ENCODE measurements at places on chromosomes 1 and 21. TPM values are rescaled to one million over a fixed set of nuclear protein-coding genes. Genes with fewer than 3 reads are reported as not detected.

GRCh38 chr1:212884592-212884991 is 26.5 kb downstream of the FLVCR1 start:
- DNase-seq, result no peak

DNA sequence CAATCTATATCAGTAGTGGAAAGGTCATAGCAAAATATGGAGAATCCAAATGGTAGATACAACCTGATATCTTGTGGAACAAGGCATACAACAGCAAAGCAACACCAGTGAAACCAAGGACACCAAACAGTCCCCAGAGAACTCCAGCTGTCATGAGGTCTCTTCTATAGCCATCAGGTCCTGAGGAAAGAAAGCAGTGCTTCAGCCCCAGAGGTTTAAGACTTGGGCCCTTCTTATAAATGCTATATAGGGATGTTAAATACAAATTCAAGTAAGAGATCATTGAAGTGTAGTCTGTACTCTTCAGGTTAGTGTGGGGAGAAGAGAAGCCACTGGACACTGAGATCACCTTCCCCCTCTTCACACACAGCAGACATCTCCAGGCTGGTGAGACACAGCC is 10.1 kb downstream of the FCRL2 start:
- DNase-seq, result no peak

GRCh38 chr1:244050835-244051444 is at the start of gene ZBTB18:
Gene ZBTB18, plus strand, starts transcription at chr1:244051283. Its CDS starts 149 bp downstream, at chr1:244051432.
- peak; percentile 63 for DNase-seq

GRCh38 chr1:161196521-161197451 is 2.1 kb downstream of the ADAMTS4 start:
- DNase-seq, result no peak

DNA sequence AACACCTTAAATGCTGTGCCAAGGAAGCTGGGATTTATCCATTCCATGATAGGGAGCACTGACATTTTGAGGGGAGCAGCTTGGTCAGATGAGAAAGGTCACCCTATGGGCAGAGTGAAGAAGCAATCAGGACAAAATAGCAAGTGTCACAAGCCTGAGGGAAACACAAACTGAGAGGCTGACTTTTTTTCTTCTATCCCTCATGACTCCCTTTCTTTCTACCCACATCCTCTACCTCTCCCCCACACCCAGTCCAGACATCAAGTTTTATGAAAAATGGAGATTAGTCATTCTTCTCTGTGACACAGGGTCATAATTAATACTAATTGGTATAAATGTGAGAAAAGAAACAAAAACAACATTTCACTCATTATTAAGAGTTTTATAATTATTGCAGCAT is 103.1 kb downstream of the SLC25A24 start:
- no peak for DNase-seq

- DNase-seq, result no peak
Observed at GRCh38 chr1:221761354-221762002, 19.6 kb upstream of the DUSP10 start.

- no peak for DNase-seq
Observed at GRCh38 chr1:213443415-213443814, 392.4 kb downstream of the RPS6KC1 start.

DNA sequence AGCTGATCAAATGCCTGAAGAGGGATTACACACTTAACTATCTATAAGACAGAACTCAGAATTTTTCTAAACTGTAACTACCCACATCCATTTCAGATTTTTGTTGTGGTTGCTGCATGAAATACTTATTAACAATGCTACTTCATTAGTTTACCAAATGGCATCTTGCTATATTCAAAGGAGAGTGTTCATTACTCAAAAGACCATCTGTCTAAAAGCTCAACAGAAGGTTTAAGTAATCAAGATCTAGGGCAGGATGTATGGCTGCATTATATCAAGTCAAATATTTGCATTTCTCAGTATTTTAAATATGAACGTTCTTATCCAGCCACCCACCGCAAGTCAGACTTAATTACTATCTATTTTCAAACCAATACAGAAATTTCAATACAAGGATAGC is 79.9 kb downstream of the SIPA1L2 start:
- no peak for DNase-seq

DNA sequence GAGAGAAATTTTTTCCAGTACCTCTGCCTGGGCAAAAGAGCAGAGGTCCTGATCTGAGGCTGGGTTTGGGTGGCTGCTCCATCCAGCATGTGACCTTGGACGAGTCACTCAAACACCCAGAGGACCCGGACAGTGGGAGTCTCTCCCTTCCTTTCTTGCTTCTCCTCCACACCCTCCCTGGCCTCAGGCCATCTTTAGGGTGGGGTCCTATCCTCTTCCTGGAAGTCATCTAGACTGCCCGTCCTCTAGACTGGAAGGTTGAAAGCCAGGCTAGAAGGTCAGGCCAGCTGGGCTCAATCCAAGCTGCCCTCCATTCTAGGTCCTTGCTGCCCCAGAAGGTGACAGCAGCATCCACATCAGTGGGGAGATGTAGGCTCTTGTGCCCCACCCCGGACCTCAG is 599.5 kb downstream of the MATN1 start:
- DNase-seq, result no peak

GRCh38 chr1:178607718-178608408 is 95.0 kb downstream of the TEX35 start:
- peak; percentile 54 for DNase-seq

DNA sequence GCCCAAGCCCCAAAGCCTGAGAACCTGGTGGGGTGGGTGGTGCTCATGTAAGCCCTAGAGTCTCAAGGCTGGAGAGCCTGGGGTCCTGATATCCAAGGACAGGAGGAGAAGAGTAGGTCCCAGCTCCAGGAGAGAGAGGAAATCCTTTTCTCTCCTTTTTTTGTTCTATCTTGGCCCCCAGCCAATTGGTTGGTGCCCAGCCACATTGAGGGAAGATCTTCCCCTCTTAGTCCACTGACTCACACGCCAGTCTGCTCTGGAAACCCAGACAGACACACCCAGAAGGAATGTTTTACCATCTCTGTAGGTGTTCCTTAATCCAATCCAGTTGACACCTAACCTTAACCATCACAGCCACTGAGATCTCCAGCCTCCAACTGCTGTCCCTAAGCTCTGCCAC is 16.2 kb upstream of the LIN9 start:
- DNase-seq, result peak; percentile 64

DNA sequence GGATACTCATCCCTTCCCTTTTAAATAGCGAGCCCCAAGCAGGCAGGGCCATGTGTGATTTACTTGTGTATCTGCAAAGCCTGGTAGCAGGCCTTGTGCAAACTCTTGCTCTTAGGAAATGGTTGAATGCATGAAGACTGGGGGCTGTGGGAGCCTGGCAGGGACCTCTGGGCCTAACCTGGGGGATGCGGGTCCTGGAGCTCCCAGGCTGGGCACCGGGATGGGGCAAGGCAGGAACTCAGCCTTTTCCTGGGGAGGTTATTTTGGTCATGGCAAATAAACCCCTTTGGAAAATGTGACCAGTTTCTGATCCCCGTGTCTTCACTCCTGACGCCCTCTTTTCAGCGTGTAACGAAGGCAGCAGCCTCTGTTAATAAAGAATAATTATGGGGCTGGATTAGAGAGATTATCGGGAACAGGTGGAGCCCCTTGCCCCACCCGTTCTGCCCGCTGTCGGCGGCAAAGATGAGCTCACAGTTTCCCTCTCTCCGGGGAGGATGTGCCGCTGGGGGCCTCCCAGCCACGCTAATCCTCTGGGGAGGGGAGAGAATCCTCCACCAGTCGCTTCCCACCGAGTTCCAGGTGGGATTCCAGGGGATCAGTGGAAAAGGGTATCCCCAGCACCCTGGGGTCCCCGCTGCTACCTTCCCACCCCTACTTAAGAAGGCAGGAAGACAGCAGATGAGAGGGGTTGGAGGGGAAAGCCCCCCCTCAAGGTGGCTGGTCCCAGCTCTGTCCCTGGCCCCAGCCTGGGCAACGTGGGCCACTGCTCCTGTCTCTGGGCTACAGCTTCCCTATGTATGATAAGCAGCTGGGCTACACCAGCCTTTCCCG is 69.7 kb upstream of the WNT4 start:
- no peak for DNase-seq

Gene HP1BP3
- total RNA-seq, result 153 TPM

Gene ANKRD65
- not detected for total RNA-seq

Measured in Daoy (cell line).